ENCODE measurements at places on chromosomes 7 and 10. TPM values are rescaled to one million over a fixed set of nuclear protein-coding genes. Genes with fewer than 3 reads are reported as not detected.
A peak's percentile ranks its signal among the peaks of the same experiment; 100 is the strongest.

Gene HTR5A
- total RNA-seq, result 3.4 TPM

- no peak for DNase-seq
These were observed 18.1 kb downstream of the LSM8 start for GRCh38 chr7:118202061-118202460.

Gene EIF4EBP2
- 47.6 TPM for total RNA-seq

GRCh38 chr7:76244781-76245391 lies 43.2 kb downstream of the SRRM3 start:
- peak; percentile 27 for DNase-seq

Gene BLOC1S2
- total RNA-seq, result 80.4 TPM

DNA sequence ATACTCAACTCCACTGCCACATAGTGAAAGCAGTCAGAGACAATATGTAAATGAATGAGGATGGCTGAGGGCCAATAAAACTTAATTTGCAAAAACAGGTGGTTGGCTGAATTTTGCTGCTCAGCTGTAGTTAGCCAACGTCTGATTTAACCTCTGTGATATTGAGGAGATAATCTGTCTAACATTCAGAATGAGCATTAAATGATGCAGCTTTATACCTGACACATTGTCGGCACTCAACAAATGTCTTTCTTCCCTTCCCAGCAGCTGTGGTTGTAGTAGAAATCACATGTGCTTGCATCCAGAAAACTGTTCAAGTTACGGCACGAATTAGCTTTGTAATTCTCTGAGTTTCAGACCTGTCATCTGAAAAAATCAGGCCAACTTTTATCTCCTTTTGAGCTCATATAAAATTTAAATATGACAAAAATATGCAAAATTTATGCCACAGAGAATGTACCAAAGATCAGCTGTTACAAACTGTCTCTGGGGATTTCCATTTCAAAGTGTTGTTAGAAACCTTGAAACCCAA lies 1239.7 kb downstream of the GATA3 start:
- DNase-seq, result no peak

Gene SNCG
- 94.8 TPM for total RNA-seq

Gene FOXP2
- 27.5 TPM for total RNA-seq

GRCh38 chr7:100887516-100888290 lies 1.8 kb downstream of the UFSP1 start:
- no peak for DNase-seq

DNA sequence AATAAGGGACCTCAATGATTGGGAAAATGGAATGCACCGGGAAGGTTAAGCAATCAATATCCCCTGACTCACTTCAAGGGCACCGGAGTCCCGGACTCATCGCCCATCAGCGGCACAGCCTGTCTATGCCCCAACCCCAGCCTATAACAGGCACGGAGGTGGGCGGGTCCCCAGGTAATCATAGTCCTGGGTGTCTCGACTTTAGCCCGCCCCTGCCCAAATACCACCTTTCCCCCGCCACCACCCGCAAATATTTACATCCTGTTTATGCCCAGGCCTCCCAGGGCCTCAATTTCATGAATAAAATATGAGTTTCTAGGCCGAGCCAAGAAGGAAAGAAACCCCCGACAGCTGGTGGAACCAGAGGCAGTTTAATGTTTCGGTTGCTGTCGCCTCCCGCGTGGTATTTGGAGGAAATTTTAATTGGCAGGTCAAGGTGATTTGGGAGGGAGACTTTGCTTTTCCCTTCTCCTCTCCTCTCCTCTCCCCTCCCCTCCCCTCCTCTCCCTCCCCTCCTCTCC lies 15.6 kb upstream of the RFC2 start:
- DNase-seq, result peak; percentile 97

DNA sequence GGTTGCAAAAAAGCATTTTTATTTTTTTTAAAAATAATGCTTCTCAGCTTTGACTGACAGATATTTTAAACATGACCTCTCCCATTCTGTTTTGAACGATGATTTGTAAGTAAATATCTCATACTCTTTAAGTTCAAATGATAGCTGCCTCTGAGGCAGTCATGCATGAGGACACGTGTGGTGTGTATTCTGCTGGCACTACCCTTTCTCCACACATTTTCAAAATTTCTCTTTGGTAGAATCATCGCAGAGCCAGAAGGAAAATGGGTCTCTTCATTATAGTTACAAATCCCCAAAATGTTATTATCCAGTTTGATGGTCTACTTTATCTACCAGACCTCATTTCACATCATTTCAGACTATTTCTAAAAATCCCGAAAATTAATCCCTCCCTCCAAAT lies 55.1 kb downstream of the FZD1 start:
- DNase-seq, result no peak

GRCh38 chr10:52197098-52197497 lies 117.0 kb upstream of the DKK1 start:
- no peak for DNase-seq

GRCh38 chr10:24451325-24451820 lies 242.4 kb downstream of the KIAA1217 start:
- DNase-seq, result no peak

DNA sequence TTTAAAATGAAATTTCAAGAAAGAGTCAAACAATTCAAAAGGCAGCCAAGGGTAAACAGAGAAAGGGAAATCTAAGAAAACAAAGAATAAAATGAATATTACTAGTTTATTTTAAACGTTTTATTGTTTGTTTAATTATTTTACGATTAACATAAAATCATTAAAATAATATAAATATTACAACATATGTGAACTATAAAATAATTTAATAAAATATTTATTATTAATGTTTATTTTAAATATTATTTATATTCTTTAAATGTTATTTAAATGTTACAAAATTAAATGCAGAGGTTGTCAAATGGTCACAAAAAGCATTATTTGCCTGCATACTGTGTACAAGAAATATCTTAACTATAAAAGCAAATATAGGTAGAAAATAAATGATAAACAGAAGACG lies 786.7 kb upstream of the GHITM start:
- DNase-seq, result no peak

Gene IL15RA
- total RNA-seq, result 2.1 TPM

- no peak for DNase-seq
These were observed 5.3 kb upstream of the C1GALT1 start for GRCh38 chr7:7177044-7177517.

- no peak for DNase-seq
These were observed 79.1 kb upstream of the RET start for GRCh38 chr10:42997849-42998165.

DNA sequence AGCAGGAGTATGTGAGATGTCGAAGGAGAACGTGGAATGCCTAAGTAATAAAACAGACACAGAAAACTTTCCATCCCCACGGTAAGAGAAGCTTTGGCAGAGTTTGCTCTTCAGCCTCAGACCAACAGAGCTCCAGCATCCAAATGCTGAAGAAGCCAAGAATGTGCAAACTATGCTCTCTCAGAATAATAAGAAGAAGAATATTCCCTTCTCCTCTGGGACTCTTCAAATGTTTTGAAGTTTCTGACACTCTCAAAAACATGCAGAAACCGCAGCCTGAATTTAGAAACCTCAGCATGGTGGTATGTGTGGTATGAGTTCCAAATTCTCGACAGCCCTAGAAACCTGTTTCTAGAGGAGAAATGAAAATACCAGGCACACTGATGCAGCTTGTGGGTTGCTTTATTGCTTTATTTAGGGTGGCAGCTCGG lies 113.3 kb downstream of the KCNMA1 start:
- DNase-seq, result no peak

DNA sequence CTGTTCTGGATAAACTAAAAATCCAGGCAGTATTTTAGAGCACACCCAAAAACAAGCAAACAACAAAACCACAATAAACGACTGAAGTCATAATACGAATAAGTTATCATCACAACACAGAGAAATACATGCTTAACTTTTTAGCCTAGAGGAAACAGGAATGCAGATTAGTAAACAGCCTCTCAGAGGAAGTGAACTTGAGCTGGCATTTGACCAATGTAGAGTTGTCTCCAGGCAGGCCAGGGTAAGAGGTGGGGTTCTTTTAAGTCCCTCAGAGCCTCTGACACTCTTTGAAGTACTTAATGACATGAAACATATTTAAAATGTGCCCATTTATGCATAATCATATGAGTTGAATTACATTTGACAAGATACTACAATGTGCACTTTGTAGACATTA lies 43.3 kb upstream of the PLXDC2 start:
- no peak for DNase-seq

- no peak for DNase-seq
These were observed 29.3 kb downstream of the TNS3 start for GRCh38 chr7:47552621-47553020.

Gene PON1
- 0.59 TPM for total RNA-seq

DNA sequence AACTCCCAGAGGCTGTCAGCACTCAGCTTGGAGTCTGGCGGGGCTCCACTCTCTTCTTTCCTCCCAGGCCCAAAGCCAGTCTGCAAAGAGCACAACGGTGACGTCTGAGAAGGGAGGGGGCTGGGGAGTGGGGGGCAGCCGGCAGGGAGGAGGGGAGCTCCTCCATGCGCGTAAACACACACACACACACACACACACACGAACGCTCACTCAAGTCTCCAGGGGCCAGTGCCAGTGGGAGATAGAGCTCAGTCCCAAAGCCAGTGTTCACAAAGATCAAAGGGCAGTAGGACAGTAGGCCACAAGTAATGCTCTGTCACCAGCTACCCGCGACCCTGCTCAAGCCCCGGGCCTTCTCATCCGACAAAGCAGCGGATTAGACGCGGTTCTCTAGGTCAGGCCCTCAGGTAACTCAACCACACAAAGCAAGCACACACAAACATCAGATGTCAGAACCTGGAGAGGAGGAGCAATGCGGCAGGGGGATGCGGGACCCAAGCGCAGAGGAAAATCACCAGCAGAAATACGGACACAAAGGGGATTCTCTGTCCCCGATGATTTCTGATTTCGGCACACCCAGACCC lies 19.9 kb downstream of the TCAF1 start:
- peak; percentile 71 for DNase-seq

Gene RSBN1L
- total RNA-seq, result 53.5 TPM

- no peak for DNase-seq
These were observed 71.8 kb upstream of the STEAP1B start for GRCh38 chr7:22571766-22572165.

- DNase-seq, result no peak
These were observed 46.6 kb downstream of the LRRN3 start for GRCh38 chr7:111137296-111138192.

DNA sequence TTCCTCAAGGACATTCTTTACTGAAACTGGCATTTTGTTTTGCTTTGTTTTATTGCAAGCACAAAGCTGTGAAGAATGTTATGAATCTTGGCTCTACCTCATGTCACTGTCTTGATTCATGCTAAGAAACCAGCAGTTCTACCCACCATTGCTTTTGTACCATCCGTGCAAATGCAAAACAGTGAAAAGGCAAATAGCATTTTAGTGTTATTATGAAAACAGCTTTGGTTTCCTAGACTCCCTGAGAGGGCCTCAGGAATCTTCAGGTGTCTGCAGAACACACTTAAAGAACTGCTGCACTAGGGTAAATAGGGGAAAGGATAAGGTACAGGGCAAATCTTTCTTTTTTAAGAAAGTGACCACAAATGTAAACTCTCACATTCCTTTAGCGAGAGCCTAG lies 318.9 kb downstream of the AHR start:
- DNase-seq, result no peak

GRCh38 chr10:129848696-129849451 lies 115.2 kb downstream of the EBF3 start:
- no peak for DNase-seq

GRCh38 chr7:17559388-17559787 lies 260.9 kb downstream of the AHR start:
- DNase-seq, result no peak

DNA sequence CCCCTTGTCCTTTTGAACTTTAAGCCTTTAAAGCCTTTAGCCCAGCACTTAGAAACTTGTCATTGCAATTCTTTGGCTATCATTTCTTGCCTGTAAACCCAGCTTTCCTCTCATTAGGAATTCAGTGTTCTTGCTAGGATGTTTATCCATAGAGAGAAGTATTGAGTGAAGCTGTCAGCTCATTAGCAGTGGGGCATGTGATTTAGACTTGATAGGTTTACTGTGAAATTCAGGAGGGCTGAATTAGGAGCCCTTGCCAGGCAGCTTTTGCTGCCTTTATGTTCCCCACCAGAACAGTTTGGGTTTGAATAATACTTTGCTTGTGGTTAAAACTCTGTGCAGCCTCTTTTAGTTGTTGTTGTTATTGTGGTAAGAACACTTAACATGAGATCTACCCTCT lies 39.5 kb downstream of the LHFPL3 start:
- peak; percentile 45 for DNase-seq

Gene NXPH1
- total RNA-seq, result 60.7 TPM

DNA sequence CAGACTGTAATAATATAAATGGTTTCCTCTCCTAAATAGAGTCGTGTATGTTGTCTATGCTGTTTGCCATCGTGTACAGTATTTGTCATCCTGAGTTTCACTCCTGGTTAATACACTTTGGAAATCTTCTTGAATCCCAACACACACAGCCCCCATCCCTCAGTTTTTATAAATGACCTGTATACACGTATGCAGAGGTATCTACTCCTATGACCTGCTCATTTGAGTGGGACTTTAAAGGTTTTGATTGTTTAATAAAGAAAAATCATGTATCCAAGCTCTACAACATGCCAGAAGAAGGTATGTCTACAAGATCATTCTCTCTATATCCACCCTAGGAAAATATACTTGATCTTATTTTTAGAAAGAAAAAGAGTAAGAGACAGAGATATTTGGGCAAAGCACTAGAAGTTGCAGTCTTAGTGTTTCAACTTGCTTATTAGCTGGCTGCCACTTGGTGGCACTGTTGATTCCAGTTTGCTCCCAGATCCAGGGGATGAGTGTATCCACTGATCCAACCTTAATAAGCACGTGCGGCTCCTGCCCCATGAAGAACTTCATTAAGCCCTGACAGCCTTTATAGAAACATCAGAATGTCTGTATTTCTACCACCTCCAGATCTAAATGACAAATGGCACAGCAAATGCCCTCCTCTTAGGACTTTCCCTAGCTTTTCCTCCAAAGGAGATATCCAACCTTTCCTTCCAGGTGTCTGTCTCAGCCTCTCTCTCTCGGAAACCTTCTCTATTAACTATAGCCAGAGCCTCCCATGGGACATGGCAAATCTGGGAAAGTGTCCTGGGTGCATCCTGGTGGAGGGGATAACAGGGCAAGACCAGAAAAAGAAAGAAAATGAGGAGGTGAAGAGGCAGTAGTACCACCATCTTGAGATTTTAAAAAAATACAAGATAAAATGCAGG lies 181.6 kb upstream of the NEBL start:
- DNase-seq, result peak; percentile 53

GRCh38 chr7:11216276-11216675 lies 242.6 kb downstream of the PHF14 start:
- DNase-seq, result no peak

DNA sequence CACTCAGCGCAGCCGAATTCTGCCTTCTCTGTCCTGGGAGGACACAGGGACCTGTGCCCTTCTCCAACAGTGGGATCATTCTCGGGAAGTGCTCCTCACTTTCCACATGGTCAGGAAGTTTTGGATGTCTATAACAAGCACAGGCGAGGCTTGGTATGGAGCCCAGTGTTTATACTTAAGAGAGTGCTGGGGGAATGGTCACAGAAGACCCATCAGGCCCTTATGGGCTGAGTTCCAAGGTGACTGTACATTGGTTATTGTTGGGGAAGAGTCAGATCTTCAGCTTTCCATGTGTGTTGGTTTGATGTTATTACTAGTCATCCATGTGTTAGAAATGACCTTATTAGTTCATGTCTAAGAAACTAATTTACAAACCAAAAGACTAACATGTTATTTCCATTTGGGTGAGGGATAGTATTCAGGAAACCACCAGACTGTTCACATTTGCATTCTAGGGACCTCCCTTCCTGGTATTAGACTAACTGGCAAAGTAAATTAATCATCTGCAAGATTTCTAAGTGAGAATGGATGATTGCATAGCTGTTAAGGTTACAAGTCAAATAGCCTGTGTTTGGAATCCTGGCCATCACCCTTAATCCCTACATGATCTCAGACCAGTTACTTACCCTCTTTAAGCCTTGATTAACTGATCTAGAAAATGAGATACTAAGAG lies 834.2 kb downstream of the LRMDA start:
- no peak for DNase-seq
